Stimulated activated CD4-positive, alpha-beta T cell treated with anti-CD3 and anti-CD28 coated beads, Interleukin-4, amount 100 ng/mL, for 4 hours (primary cell): ENCODE measurements at places on chromosomes 6 and 20.

DNA sequence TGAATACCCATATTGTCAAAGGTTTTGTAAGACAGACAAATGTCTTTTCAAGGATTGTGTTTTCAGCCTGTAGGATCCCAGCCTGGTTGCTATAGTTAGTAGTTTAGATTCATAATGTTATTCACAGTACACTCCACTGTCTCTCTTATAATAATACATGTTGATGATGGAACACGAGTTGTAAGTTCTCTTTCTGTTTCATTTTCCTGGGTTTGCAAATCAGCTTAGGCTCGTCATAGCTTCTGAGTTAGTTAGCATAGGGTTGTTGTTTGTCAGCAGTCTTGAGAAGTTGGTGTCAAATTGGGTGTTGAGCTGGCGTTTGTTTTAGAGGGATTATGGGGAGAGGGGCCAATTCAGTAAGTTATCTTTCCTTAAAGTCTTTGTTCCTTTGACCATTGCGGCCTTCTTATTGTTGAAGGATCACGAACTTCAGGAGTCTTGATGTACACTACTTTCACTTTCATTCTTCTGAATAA lies 45.8 kb downstream of the QKI start:
- DNase-seq = peak; percentile 12

- no peak for DNase-seq
Observed at GRCh38 chr20:49248301-49248700, 29.1 kb downstream of the DDX27 start.

DNA sequence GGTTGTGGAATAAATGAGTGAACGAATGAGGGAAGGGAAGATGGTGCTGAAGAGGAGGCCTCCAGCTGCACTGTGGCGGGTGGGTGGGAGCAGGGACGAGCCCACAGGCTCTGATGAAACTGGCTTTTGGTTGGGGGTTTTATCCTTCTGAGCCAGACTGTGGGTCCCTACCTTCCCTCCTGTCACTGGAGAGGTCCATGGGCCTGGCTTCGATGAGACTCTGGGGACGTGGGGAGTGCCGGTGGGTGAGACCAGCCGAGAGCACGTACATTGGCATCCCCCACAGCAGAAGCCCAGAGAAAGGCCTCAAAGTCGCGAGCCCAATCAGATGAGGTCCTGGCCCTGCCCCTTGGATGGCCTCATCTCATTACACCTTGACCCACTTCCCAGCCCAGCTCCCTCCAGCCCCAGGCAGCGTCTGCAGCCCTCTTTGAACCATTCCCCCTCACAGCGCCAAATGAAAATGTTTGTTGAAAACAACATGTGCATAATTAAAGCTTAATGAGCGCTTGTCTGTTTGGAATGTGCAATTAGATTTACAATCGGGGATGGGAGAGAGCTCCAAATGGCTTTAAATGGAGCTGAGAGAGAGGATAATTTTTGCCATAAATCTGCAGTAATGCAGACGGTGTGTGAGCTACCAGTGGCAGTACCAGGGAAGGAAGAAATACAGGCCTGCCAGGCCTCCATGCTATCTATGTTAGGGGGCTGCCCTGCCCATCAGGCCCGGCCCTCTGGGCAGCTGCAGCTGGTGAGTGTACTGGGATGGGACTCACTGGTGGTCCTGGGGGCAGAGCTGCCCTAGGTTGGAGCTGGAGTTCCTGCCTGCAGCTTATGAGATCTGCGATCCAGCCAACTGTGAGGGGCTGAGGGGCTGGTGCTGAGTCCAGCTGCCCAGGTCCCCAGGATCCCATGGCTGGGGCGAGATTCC lies 47.2 kb downstream of the TOX2 start:
- DNase-seq = no peak

DNA sequence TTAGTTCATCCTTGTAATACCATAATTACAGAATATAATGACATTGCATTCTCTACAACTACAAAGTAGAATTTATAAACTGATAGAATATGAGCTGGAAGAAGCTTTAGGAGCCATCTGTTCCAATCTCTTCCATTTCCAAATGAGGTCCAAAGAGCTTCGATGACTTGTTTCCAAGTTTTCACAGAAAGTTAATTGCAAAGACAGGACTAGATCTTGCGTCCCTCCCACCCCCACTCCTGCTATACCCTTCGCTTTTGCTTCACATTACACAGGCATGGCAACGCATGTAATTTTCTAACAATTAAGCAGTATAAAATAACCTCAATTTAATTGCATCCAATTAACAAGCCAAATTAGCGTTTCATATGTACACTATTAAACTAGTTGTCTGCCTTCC lies 7.0 kb downstream of the HIVEP2 start:
- DNase-seq = no peak

- DNase-seq = no peak
Observed at GRCh38 chr6:70112716-70113115, 190.2 kb downstream of the COL9A1 start.

DNA sequence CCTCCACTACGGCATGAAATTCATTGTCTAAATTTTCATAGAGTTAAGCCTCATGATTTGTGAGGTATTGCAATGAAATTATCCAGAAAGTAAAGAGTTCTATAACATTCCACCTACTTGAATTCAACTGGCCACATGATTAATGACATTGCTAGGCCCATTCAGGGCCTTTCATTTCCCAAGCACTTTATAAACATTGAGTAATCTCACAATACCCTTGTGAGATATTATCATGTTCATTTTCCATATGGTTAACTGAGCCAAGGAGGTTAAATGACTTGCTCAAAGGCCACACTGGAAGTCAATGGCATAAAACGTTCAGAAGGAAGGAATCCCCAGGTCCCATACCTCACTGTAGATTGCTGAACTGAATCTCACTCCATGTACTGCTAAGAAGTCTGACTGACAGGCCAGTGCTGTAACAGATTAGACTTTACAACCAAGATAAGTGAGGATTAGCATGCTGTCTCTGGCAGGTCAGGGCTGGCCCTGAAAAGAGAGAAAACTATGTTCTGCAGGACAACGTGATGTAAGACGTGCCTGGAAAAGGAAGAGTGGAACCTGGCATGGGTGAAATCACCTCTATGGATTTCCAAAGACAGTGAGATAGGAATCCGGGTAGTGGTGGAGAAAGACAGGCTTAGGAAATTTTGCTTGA lies 75.9 kb upstream of the SPACA1 start:
- DNase-seq = no peak

DNA sequence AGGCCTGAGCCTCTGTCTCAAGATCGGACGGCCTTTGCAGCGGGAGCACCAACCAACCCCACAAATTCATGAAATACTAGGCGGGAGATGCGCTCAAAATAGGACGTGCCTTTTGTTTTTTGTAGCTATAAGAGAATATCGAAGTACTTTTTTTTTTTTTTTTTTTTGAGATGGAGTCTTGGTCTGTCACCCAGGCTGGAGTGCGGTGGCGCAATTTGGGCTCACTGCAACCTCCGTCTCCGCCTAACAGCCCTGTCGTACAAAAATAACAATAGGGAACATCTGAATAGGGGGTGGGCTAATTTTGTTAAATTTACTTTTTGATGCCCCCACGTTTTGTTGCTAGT lies 5.9 kb upstream of the TUBB2A start:
- no peak for DNase-seq

DNA sequence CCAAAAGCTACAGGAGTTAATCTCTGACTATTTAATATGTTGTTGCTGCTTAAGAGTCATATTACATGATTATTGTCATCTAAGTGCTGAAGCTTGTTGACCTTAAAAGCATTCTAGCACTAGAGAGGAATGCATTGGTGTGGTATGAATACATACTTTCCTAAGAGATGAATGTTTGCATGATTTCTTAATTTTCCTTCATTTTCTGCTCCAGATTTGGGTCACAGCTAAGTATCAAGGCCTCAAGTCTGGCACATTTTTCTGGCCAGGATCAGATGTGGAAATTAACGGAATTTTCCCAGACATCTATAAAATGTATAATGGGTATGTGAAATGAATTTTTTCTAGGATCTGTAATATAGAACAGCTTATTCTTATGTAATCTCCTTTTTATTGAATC lies 53.6 kb downstream of the ENPP1 start:
- DNase-seq = no peak

GRCh38 chr6:141685416-141685815 lies 447.3 kb upstream of the GJE1 start:
- no peak for DNase-seq

DNA sequence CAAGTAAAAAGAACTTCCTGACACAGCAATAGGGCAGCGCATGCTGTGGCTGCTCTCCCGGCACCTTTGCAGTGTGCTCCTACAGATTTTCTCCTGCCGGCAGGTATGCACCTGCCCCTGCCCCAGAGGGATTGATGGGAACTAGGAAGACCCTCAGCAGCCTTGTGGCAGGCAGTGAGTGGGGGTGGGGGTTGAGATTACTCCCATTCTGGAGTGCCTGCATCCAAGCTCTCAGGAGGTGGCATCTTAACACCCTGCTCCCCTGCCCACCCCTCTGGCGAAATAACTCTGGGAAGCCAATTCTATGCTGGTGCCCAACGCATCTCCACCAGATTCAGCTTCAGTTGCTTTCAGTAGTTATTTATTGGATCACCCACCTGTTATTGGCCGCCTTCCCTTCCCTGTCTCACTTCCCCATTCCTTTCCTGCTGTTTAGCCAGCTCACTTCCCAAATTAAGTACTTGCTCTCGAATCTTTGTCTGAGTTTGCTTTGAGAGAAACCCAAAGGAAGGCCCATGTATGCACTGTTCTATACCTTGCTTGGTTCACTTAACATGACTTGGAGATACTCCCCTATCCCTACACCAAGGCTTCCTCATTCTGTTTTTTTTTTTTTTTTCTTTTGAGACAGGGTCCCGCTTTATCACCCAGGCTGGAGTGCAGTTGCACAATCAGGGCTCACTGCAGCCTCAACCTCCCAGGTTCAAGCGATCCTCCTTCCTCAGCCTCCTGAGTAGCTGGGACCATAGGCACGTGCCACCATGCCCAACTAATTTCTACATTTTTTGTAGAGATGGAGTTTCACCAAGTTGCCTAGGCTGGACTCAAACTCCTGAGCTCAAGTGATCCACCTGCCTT lies 29.3 kb upstream of the SLC23A2 start:
- DNase-seq = no peak

DNA sequence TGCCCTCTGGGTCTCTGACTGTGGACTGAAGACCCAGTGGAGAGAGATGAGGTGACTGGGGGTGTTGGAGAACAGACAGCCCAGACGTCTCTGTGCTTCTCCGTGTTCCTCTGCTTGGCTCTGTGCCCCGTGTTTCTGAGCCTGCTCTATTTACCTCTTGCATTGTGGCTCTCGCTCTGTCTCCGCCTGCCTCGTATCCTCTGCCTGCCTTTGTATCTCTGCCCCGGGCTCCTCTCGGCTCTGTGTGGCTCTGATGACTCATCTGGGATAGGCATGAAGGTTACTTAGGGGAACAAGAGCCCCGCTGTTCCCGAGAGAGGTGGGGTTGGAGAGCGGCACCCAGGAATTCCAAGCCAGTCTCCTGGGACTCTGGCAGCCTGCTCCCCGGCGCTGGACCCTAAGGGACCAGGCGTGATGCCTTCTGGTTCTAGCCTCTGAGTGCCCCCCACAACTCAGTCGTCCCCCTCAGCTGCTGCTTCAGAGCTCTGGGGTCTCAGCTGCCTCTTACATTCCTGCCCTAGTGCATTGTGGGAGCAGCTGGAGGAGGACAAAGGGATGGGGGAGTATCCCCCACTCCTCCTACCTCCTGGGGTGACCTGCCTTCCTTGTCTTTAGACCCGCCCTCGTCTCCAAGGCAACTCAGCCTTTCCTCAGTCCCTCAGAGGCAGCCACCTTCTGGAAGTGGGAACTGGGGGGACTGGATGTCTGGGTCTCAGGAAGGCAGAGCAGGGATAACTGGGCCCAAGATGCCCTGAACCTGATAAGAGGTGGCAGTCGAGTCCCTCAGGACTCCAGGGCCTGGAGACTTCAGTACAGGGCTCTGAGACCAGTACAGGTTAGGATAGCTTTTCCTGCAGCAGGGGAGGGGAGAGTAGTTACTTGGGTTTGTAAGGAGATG lies 1.9 kb downstream of the DDR1 start:
- peak; percentile 21 for DNase-seq

- DNase-seq = no peak
Observed at GRCh38 chr6:145809211-145809610, 5.4 kb downstream of the FBXO30 start.

DNA sequence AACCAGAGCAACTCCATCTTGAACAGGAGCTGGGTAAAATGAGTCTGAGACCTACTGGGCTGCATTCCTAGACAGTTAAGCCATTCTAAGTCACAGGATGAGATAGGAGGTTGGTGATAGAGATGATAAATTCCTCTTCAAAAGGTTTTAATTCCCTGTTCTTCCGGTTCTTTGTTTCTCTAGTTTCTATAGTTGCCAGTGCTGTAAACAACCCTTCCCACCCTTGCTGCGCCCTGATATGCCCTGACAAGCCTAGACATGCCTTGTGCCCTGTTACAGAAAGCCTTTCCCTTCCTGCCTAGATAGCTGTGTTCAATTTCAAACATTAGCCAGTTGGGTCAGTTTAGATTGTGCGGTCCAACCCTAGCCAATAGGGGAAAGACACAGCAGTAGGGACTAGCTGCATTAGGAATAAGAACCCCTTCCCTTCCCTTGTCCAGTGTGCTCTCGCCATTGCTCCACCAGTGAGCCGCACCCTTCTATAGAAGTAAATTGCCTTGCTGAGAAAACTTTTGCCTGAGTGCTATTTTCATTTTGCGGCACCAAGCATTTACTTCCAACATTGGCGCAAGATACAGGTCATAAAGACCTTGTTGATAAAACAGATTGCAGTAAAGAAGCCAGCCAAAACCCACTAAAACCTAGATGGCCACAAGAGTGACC lies 52.5 kb upstream of the CCN2 start:
- DNase-seq = no peak

- no peak for DNase-seq
Observed at GRCh38 chr6:36659271-36659670, 19.2 kb upstream of the CDKN1A start.

GRCh38 chr6:151181706-151182363 lies 57.9 kb upstream of the AKAP12 start:
- no peak for DNase-seq

GRCh38 chr20:48612335-48612734 lies 215.5 kb downstream of the PREX1 start:
- no peak for DNase-seq

DNA sequence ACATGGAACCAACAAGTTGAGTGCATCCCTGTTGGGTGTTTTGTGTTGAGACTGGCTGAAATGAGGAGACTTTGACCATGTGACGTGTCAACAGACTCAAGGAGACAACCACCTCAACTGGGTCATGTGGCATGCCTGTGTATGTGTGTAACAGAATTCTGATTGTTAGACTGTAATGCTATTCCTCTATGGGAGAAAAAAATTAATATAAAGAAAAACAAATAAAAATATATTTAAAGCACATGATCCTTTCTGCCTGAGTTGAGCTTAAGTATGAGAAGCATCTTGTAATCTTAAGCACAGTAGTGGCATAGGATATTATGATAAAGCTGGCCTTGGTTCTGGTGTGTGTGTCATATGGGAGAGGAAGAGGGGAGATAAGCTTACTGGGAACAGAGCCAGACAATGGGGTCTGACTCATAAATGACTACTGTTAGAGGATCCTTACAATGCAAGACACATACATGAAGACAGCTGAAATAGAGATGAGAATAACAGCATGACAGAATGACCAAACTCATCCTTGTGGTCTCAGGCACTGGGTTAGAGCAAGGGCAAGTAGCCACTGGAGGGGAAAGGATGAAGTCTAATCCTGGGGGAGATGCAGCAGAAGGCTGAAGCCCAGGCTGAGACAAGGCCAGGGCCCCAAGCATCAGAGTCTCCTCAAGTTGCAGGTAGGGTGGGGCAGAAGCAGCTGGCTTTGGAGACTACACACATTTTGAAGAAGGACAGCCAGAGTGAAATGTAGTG lies 9.2 kb downstream of the TP53INP2 start:
- DNase-seq = no peak

- DNase-seq = no peak
Observed at GRCh38 chr20:13430346-13431002, 208.3 kb downstream of the TASP1 start.
